ENCODE measurements at places on chromosomes 16 and 17.

GRCh38 chr16:54031107-54031760 is 255.4 kb downstream of the IRX3 start:
- DNase-seq, result no peak

DNA sequence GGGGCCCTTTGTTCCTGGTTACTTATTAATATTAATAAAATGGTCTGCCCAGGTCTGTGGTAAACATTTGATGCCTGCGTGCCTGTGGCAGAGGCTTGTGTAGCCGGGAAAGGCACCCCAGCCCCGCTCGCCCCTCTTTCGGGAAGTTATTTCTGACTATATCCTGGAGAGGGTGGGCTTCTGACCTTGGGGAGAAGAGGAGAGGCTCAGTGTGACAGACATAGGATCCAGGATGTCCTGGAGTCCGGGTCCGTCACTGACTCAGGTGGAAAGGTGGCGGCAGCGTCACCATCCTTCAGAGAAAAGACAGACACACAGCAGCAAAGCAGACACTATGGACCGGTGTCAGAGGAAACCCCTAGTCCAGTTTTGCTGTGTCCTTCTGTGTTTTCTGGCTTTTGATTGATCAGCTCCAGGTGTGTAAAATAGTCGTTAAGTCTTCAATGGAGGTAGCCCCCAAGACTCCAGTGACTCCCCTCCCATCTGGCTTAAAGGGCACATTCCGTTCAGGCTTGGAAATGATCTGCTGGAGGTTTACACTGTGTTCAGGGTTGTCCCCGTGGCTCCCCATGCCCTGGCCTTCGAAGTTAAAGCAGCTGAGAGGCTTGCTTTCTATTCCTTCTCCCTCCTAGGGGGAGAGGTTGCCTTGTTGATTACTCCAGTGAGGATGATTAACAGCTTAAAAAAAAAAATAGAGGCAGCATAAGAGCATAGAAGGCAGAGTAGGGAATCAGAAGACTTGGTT is 81.6 kb downstream of the CCDC182 start:
- no peak for DNase-seq

- DNase-seq, result no peak
Measured at GRCh38 chr17:6530324-6530920, 25.9 kb downstream of the PITPNM3 start.

- DNase-seq, result no peak
Measured at GRCh38 chr16:70652322-70652721, 6.0 kb downstream of the IL34 start.

DNA sequence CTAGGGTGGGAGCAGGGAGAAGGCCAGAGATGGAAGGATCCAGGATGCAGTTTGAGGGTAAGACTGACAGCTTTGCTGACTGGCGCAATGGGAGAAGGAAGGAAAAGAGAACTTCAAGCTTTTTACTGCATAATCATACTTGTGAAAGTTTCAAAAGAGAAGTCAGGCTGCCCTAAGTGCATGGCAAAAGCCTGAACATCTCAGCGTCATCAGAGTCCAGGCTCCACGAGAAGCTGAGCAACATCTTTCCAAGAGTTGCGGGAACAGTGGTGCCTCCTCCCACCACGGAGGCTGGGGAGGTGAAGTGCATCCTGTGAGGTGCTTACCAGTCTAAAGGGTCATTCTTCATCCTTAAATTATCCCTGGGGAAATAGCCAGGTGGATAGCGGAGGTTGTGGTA is 26.9 kb upstream of the SLC38A8 start:
- DNase-seq, result no peak

GRCh38 chr17:15377200-15377599 is 35.8 kb upstream of the TEKT3 start:
- DNase-seq, result no peak

- DNase-seq, result no peak
Measured at GRCh38 chr17:40443196-40443987, at the start of gene IGFBP4. TSS of gene IGFBP4 (plus strand) at chr17:40443450. CDS start at chr17:40443736, 286 bp downstream.

DNA sequence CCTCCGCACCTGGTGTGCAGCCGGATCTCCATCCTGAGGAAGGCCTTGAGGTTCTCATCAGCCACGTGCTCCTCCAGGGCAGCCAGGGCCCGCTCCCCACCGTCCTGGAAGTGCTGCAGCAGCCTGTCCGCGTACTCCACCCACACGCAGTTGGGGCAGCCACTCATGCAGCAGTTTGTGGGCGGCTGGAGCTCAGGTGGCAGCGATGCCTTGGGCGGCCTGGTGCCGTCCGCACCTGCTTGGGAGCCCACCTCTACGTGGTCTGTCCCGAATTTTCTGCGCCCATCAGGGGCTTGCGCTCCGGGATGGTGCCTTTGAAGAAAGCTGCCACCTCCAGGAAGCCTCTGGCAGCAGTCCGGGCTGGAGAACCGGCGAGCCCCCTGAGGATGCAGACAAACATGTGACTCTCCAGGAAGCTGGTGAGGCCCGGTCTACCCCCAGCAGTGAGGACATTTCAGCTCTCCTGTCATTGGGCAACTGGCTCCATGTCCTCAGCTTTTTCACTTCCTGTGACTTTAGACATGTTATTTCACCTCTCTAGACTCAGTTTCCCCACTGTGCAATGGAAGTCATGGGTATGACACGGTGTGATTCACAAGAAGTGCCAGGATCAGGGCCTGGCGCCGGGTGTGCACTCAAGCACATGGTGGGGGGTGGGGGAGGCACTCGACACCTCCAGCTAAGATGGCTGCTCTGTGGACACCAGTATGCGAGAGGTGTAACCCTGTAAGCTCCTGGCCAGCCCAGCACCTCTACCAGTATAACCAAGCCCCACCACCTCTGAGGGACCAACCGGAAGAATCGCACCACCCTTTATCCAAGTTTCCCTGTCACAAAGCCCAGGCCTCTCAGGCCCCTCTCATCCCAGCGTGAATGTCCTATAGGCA is 957 bp downstream of the OXLD1 start:
- no peak for DNase-seq

- no peak for DNase-seq
Measured at GRCh38 chr16:79698341-79698753, 97.8 kb upstream of the MAF start.

- DNase-seq, result no peak
Measured at GRCh38 chr16:69363281-69363717, 11.7 kb upstream of the TMED6 start.

- DNase-seq, result no peak
Measured at GRCh38 chr17:49891271-49891670, 43.4 kb upstream of the TAC4 start.

GRCh38 chr17:63275318-63275970 is 170.7 kb downstream of the CYB561 start:
- no peak for DNase-seq

- DNase-seq, result no peak
Measured at GRCh38 chr16:47578573-47578972, 117.4 kb downstream of the PHKB start.

DNA sequence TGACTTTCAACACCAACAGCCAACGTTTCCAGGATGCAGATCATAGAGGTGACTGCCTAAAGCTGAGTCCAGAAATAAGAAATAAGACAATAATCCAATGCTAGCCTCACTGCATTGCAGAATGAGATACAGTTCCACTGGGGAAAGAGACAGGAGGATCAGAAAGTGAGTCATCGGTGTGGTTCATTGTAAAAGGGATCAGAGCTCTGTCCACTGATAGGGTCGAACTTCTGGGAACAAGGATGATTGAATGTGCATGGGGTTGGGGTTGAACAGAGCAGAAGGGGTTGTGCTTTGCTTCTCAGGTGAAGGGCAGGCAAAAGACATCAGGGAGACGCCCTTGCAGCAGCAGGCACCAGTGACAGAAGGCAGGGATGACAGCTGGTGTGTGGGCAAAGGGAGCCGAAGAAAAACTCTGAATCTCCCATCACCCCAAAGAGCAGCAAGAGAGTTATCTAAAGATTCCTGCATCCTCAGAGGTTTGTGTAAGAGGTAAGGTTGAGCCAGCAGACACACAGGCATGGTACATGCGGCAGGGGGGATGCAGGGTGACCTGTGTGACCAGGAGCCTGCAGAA is 16.4 kb downstream of the CLEC10A start:
- DNase-seq, result no peak

- DNase-seq, result no peak
Measured at GRCh38 chr17:21089145-21089544, 37.6 kb upstream of the DHRS7B start.

DNA sequence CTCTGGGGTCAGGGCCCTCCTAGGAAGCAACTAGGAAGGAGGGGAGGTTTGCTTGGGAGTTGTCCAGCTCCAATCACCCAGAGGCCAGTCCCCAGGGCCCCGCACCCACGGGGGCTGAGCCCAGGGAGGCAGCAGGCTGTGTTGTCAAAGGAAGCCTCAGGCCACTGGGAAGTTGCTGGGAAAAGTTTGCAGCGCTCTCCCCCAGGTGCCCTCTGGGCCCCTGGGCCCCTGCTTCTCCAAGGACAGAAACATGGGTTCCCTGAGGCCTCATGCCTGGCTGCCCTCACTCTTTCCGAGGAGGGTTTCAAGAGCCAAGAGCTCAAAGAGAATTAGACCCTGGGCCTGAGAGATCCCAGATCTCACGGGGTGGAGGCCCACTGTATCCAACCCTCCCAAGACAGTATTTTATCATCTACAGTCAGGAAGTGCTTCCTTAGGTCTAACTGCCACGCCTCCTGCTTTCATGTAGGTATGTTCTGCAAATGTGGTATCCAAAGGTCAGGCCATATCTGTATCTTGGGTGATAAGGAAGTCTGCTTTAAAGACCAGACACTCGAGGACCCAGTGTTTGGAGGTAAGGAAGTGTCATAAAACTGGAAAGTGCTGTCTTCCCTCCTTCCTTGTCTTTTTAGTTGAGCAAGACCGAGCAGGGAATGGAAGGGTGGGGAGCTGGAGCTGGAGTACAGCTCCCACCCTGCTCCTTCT is 44.2 kb upstream of the ZNF423 start:
- DNase-seq, result no peak

GRCh38 chr17:41265078-41265477 is at the start of gene KRTAP9-6:
TSS of gene KRTAP9-6 (plus strand) at chr17:41265378. CDS start at chr17:41265378, 0 bp downstream.
- no peak for DNase-seq

GRCh38 chr16:12474047-12474446 is 329.6 kb downstream of the CPPED1 start:
- DNase-seq, result no peak

GRCh38 chr17:76640550-76641380 is 2.8 kb downstream of the ST6GALNAC1 start:
- DNase-seq, result no peak

DNA sequence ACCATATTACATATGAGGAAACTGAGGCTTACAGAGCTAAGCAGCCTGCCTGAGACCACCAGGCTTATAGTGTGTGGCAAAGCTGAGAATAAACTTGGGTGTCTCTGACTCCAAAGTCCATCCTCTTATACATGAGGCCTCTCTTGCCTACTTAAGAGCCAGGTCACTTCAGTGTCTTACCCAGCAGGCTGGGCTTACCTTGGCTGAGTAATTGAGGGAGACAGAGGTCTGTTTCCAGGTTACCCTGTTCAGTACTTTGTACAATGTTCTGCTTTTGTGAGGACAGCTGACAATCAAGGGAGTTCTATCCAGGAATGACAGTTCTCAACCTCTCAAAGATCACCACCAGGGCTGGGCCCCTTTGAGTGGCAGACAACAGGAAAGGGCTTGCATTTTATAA is 14.4 kb downstream of the NDUFAB1 start:
- no peak for DNase-seq

- DNase-seq, result no peak
Measured at GRCh38 chr16:48820379-48820778, 210.4 kb upstream of the N4BP1 start.

DNA sequence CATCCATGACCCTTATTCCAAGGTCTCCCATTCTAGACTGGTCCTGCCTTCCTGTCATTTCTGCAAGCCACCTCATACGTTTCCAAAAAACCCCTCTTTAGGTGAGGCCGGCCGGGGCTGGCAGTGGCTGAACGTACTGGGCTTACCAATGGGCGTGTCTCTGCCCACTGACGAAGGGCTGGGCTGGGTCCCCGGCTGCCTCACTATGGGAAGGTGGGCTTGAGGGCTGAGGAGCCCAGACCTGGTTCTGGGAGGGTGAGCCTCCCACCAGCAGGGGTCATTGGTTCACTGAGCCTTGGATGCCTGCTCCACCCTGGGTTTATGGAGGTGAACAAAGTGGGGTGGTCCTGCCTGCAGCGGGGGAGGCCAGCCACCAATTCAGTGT is 19.9 kb downstream of the KDM8 start:
- no peak for DNase-seq

- no peak for DNase-seq
Measured at GRCh38 chr16:27853101-27853500, 210.4 kb downstream of the GSG1L start.

DNA sequence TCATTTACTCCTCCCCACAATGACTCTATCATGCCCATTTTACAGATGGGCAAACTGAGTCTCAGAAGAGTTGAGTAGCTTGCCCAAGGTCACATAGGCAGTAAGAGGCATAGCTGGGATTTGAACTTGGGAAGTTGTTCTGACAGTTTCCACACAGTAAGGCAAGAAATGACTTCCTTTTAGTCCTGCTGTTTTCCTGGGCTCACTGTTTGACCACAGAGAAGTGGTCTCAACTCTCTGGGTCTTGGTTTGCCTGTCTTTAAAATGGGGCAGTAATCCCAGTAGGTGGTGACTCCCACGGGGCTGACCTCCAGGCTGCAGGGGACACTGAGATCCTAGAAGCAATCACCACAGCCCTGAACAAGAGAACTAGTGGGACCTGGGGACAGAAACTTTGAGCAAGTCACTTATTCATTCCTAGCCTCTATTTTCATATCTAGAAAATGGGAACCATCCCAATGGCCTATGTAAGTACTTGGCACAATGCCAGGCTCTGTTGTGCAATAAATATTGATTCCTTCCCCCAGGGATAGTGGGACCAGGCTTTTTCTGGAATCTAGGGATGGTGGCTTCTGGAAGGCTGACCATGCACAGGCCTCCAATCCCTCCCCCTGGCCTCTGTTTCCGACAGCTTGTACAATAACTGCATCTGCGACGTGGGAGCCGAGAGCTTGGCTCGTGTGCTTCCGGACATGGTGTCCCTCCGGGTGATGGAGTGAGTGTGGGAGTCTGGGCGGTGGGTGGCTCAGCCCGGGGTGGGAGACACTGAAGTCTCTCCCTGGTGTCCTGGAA is 20.5 kb downstream of the DEXI start:
- no peak for DNase-seq

GRCh38 chr17:62597920-62598319 is 29.6 kb upstream of the MRC2 start:
- DNase-seq, result no peak

DNA sequence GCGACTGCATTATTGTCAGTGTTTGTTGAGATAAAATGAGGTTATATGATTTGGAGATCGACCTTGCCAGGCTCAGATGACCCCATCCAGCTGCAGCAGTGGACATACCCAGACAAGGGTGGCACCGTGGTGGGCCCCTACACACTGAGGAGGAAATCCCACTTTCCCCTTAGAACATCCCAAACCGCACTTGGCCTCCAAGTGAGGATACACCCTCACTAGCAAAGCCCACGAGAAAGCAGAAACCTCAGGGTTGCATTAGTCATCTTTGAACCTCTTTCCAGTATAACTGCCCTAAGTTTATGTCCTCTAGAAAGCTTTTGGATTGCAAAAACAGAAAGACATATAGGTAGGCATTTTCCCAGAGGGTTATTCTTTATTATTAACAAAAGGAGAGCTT is 101.5 kb downstream of the CLEC16A start:
- DNase-seq, result no peak

- no peak for DNase-seq
Measured at GRCh38 chr16:69270831-69271230, 40.3 kb upstream of the VPS4A start.
